Karpas-422 (cell line): ENCODE measurements at places on chromosomes 11 and 22.
A peak's percentile ranks its signal among the peaks of the same experiment; 100 is the strongest.

GRCh38 chr11:88183233-88183632, 8.0 kb upstream of the RAB38 start:
- no peak for DNase-seq

- DNase-seq: no peak
Measured at GRCh38 chr11:44018127-44018521, 29.7 kb upstream of the ACCSL start.

- no peak for DNase-seq
Measured at GRCh38 chr11:1936072-1936780, 10.9 kb upstream of the MRPL23 start.

- no peak for DNase-seq
Measured at GRCh38 chr22:28714043-28714628, 27.5 kb downstream of the CHEK2 start.

GRCh38 chr11:2098691-2099515, 40.3 kb downstream of the IGF2 start:
- no peak for DNase-seq

DNA sequence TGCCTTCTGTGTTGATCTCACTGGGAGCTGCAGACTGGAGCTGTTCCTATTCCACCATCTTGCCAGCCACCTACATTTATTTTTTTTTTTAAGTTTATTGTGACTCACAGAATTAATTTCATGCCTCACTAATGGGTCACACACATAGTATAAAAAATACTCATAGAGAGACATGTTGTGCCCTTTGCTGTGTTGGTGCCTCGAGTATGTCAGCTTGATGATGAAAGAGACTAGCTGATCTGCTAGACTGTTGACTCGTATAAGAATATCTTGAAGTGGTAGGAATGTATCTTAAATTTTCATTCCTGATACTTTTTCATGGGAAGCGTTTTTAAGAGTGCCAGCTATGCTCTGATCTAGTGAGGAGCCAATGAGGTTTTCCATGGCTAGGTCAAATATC, 28.6 kb upstream of the AMPD3 start:
- DNase-seq: no peak

DNA sequence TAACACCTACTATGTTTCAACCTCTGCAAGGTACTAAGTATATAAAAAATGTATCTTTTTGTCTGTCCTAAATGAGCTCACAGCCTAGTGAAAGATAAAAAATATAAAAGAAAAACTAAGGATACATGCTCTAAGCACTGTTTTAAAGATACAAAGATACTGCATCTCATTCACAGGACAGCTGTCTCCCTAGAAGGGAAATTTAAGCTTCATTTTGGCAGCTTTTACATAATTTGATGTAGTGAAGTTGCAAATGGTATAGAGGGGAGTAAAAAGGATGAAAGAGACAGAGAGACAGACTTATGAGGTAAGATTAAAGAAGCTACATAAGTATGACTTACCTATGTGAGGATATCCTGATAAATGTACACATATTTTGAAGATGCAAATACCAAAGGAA, 53.6 kb downstream of the LRRC4C start:
- DNase-seq: no peak

DNA sequence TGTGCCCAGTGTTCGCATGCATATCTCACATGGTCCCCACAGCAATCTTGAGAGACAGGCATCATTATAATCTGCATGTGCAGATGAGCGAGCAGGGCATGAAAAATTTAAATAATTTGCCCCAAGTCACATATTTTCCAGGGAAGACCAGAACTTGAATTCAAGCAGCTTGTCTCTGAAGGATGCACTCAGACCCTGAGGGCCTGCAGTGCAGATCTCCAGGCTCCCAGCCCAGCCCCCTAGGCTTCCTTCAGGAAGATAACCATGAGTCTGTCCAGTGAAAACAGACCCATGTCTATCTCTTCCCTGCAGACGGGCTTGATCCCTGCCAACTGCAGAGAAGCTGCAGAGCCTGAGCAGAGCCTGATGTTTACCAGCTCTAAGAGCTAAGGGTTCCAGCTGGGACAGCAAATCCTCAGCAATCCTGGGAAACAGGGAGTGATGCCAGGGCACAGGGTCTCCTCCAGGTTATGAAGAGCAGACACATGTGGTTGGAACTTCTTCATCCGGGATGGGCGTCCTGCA, 55.1 kb downstream of the NAV2 start:
- DNase-seq: no peak

DNA sequence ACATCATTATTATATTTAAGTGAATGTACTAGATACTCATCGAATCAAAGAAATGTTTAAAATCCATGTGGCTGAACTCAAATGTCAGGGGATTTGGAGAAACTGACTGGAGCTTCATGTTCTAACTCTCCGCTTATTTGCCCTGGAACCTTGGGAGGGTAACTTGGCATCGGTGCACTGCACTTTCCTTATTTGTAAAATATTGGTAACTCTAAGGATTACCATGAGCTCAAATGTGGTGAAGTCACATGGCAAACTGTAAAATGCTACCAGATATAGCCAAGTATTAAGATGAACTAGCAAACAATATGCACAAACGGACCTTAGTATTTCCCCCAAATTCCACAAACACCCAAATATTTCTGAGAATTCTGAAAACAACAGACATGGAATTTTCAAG, 75.6 kb downstream of the ETS1 start:
- peak; percentile 37 for DNase-seq

DNA sequence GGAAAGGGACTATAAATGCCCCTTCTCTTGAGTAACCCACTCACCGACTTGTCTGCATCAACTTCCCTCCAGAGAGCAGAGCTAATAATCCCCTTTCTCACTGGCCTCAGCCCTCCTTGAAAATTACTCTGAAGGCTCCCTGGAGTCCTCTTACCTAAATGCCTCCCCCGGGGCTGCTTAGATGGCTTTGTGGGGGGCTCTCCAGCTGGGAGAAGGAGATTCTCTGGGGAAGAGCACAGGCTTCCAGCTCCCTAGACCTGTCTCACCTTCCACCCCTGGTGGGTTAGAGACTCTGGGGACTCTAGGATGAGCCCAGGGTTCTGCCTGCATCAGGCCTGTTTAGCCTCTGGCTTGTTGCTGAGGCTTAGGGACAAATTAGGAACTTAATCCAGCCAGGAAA, 39.8 kb downstream of the MIAT start:
- DNase-seq: peak; percentile 32

- DNase-seq: peak; percentile 44
Measured at GRCh38 chr22:48979482-48979881, 848.2 kb downstream of the BRD1 start.

GRCh38 chr11:23846902-23847422, 649.9 kb upstream of the LUZP2 start:
- DNase-seq: no peak

- no peak for DNase-seq
Measured at GRCh38 chr11:84264066-84264465, 977.9 kb upstream of the CCDC90B start.

DNA sequence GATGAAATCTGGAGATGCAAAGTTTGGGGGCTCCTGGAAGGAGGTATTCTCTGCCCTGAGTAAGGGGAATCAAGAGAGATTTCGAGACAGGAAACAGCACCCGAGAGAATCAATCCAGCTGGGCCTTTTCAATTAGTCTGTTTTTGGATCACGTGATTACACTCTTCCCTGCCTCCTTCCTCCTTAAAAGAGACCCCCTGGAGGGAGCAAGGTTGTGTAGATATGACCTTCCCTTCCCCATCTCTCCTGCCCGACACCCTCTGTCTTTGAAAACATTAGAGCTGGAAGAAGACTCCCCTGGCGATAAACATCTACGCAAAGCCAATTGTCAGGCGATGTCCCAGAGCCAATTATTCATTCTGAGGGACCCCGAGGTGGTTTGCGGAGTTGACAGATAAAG, 407.9 kb downstream of the MIAT start:
- DNase-seq: no peak

DNA sequence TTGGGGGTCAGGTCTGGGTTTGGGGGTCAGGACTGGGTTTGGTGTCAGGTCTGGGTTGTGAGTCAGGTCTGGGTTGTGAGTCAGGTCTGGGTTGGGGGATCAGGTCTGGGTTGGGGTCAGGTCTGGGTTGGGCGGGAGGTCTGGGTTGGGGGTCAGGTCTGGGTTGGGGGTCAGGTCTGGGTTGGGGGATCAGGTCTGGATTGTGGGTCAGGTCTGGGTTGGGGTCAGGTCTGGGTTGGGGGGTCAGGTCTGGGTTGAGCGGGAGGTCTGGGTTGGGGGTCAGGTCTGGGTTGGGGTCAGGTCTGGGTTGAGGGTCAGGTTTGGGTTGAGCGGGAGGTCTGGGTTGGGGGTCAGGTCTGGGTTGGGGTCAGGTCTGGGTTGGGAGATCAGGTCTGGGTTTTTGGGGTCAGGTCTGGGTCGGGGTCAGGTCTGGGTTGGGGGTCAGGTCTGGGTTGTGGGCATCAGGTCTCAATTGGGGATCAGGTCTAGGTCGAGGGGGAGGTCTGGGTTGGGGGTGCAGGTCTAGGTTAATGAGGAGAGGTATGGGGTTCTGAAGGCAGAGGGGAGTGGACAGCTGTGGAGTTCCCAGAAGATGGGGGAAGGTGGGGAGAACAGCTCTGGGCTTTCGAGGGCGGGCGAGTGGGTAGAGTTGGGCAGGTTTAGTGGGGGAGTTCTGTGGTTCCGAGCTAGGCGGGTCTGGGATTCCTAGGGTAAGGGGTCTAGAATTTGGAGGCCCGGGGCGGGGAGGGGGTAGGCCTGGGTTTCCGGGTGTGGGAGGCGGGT, 629 bp downstream of the TTLL8 start:
- no peak for DNase-seq

DNA sequence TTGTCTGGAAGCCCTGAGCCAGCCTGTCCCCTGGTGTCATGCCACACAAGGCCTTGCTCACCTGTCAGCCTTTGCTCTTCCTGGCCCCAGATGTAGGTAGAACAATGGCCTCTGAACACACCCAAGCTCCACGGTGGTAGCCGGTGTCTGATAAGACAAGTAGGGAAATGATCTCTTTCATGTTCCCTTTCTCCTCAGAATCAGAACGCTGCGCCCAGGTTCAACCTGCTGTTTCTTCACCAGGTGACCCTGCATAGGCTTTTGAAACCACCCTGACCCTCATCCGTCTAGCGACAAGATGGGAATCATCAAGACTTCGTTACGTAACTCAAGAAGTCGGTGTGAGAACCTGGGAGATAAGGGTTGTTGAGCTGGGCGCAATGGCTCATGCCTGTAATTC, 28.7 kb upstream of the YWHAH start:
- DNase-seq: no peak

DNA sequence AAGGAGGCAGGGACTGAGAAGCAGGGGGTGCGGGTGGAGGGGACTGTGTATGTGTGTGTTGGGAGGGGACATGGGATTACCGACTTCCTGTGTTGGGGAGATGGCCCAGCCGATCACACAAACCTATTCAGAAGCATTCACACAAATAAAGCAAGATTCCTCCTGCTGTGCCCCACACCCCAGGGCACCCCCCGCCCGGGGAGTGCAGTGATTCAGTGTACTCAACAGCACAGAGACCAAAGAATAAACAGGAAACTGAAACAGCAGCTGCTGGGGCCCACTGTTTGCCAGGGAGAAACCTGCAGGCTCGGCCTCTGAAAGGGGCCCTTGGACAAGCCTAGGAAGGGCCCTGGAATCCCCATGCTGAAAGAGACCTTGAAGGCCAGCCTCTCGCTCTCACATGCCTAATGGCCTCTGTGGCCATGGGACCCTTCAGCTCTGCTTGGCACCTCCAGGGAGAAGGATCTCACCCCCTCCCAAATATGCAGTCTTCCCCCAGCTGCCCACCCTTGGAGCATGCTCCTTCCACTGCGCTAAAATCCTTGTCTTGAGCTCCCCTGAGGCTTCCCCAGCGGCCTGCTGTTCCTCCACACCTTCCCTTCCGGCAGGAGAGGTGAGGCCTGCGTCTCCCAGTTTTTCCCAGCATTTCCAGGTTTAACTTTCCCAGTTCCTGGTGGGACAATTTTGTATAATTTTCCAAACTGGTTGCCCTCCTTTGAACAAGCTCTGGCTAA, 72.9 kb downstream of the CSNK2A3 start:
- no peak for DNase-seq

DNA sequence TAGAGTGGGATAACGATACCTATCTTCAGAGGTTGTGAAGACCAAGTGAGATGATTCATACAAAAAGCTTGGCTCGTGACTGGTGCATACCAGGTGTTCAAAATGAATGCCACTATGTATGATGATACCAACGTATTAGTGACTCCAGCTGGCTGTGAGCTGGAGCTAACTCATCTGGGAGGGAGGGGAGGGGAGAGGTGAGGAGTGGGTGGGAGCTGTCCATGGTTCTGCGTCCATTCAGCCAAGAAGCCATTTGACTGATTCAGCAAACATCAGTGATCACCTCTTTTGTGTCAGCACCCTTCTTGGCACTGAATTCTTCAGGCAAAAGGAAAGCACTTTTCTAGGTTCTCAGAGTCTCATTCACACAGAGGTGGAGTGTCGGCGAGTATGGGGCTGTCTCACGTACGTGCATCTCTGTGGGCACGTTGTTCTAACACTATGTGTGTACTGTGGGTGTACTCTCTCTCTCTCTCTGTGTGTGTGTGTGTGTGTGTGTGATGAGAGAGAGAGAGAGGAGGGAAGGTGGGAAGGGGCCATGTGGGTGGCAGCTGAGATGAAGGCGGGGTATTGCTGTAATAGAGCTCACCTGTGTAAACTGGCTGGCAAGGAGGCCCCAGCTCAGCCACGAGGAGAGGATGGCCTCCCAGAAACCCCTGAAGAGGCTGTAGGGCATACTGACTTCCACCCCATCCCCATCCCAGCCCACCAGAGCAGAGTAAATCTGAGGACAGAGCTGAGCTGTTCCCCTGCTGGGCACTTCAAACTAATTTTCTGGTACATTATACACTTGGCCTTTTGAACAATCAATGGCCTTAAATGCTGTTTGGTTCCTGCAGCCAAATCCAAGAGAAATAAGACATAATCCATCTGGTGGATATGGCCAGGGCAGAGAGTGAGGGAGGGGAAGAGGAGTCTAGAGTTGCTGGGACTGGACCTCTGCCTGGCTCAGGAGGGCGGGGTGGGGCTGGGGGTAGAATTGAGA, 96.1 kb upstream of the THY1 start:
- DNase-seq: peak; percentile 53

- DNase-seq: no peak
Measured at GRCh38 chr11:4156571-4156970, 62.0 kb downstream of the RRM1 start.

DNA sequence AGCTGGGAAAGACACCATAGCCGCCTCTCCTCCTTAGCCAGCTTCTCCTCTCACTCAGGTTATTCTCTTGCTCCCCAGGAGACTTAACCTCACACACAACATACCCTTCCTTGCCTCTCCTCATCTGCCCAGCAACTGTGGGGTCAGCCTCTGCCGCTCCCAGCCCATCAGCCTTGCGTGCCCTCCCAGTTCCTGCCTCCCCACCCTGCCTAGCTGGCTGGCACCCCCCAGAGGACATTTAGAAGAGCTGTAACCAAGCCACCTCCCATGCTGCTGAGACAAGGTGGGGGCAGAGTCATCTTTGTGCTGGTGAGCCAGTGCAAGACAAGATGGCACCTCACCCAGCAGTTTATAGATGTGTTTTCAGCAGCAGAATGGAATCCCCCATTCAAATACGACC, 38.2 kb downstream of the TOM1 start:
- peak; percentile 66 for DNase-seq

- no peak for DNase-seq
Measured at GRCh38 chr11:118533769-118534729, 3.1 kb downstream of the TMEM25 start.

GRCh38 chr11:122145715-122146274, 29.8 kb upstream of the BLID start:
- no peak for DNase-seq
